ENCODE measurements at places on chromosomes 6 and 20.

- DNase-seq, result no peak
These were observed 28.6 kb downstream of the SLC52A3 start for GRCh38 chr20:739736-740135.

- no peak for DNase-seq
These were observed 79.4 kb downstream of the DLGAP4 start for GRCh38 chr20:36385503-36385902.

- no peak for DNase-seq
These were observed 98.6 kb downstream of the OGFRL1 start for GRCh38 chr6:71387179-71387578.

- DNase-seq, result no peak
These were observed 350.5 kb downstream of the ZFAND3 start for GRCh38 chr6:38169977-38170526.

GRCh38 chr6:149015535-149016525, 269.0 kb downstream of the UST start:
- peak; percentile 18 for DNase-seq

DNA sequence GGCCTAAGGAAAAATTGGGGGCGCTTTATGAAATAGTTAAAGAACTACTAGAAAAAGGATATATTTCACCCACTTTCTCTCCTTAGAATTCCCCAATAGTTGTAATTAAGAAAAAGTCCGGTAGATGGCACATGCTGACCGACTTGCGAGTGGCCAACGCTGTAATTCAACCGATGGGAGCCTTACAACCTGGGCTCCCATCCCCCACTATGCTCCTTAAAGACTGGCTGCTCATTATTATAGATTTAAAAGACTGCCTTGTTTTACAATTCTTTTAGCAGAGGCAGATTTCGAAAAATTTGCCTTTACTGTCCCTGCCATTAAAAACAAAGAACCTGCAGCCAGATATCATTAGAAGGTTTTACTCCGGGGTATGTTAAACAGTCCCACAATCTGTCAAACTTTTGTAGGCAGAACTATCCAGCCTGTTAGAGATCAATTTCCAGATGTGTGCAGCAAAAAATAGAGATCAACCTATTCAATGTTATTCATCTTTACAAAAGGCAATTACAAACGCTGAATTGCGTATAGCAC, 58.5 kb upstream of the PRSS16 start:
- DNase-seq, result peak; percentile 81

DNA sequence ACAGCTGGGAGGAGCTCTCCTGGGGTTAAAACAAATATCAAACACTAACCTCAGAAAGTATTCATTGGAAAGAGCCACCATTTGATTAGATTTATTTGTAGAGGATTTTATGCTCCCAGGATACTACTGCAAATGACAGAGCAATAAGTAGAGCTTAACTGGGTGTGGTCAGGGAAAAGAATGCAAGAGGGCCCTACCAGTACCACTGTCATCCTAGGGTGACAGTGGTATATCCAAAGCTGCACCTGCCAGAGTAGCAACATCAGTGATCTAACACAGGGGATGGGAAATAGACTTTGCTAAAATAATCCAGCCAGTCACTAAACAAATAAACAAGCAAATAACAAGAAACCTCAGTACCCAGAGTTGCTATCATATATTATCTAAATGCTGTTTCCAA, 29.7 kb downstream of the ERGIC3 start:
- no peak for DNase-seq

DNA sequence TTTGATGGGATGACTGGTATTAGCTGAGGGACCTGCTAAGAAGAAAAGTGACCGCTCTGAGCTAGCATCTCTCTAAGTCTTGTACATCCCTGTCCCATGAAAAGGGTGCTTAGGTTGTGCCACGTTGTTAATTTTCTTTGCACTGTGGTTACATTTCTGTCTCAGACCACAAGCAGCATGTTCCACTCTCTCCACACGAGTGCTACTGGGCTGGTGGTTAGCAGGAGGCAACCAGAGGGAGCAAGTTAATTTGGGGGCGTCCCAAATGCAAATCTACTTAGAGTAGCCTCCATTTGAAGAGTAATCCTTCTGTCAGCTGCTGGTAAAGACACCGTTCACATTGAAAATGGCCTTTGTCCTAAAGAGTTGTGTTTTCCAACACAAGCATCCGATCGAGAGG, 3.4 kb upstream of the SCML4 start:
- peak; percentile 34 for DNase-seq

GRCh38 chr6:5080574-5080973, 4.6 kb upstream of the PPP1R3G start:
- DNase-seq, result no peak

- no peak for DNase-seq
These were observed 354.9 kb downstream of the CD109 start for GRCh38 chr6:74050921-74051320.

DNA sequence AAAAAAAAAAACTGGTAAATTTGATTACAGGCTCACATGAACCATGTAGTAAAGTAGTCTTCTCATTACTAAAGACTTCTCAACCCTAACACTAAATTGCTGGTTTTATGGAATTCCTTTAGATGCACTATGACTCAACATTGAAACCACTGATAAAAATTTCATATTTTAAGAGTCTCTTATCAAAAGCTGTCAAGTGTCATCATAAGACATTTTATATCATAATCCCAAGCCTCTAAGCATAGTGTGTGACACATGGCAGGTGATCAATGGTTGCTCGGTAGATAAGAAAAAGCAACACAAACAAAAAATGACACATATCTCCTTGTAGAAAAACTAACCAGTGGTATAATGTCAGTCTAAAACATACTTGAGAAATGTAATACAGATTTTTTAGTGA, 258.4 kb downstream of the RNGTT start:
- DNase-seq, result peak; percentile 2

DNA sequence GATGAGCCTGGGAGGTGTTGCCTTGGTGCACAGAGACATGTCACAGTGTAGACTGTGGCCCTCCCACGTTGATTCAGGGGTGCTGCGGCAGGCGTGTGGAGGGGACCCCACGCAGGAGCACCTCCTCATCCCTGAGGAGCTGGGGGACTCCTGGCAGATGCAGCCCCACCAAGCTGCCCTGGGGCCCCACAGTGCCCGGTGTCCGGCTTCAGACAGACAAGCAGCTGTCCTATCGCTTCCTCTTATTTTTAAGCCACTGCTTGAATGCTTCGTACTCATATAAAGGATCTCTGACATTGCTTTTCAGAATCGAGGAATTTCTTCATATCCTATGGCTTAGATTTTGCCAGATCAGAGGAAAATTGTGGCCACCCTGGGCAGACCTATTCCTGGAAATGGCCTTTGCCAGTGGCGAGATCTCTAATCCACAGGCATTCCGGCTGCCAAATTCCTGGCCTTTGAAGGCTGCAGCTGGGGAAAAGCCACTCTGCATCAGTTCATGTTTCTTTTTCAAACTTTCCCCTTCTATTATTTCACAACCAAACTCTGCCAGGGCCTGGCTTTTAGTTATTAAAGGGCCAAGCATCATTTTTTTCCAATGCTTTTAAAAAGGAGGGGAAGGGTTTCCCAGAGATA, 337.0 kb downstream of the THBS2 start:
- DNase-seq, result no peak

GRCh38 chr6:41080621-41081020, 7.8 kb downstream of the NFYA start:
- DNase-seq, result no peak

DNA sequence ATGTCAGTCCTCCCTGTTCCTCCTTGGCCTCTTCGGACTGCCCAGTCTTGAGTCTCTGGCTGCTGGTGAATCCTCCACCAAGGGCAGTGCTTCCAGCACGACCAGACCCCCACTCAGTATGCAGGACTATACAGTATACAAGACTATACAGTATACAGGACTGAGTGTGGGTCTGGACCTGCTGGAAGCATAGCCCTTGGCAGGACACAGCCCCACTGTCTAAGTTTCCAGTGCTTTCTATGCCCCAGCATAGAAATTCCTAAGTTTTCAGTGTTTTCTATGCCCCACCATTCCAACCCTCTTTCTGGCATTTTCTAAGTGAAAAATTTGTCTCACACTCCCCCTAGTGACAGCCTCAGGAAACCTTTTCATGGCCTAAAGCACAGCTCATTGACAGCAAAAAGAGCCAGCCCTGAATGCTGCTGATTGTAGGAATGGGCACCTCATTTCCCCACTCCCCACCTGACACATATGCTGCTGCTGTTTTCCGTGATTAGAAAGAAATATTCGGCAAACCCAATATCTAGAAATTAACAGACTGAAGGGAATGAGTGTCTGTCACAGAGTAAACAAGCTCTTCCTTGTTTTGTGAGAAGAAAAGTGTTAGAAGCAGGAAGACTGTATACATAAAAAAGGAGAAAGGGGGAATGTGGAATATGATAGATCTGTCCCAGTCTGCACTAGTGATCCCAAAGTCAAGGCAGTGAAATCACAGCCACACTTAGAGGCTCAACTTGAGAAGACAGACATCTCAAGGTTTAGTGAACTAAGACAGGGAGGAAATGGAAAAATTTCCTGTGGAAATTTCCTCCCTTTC, 206.9 kb downstream of the IBTK start:
- DNase-seq, result peak; percentile 30

- DNase-seq, result peak; percentile 81
These were observed 7.4 kb upstream of the INSM1 start for GRCh38 chr20:20360464-20360863.

GRCh38 chr20:49750611-49751396, 37.1 kb upstream of the B4GALT5 start:
- no peak for DNase-seq

- no peak for DNase-seq
These were observed 83.5 kb upstream of the ZNF184 start for GRCh38 chr6:27556406-27556805.

GRCh38 chr6:127302728-127303660, 36.3 kb downstream of the RNF146 start:
- DNase-seq, result peak; percentile 58

DNA sequence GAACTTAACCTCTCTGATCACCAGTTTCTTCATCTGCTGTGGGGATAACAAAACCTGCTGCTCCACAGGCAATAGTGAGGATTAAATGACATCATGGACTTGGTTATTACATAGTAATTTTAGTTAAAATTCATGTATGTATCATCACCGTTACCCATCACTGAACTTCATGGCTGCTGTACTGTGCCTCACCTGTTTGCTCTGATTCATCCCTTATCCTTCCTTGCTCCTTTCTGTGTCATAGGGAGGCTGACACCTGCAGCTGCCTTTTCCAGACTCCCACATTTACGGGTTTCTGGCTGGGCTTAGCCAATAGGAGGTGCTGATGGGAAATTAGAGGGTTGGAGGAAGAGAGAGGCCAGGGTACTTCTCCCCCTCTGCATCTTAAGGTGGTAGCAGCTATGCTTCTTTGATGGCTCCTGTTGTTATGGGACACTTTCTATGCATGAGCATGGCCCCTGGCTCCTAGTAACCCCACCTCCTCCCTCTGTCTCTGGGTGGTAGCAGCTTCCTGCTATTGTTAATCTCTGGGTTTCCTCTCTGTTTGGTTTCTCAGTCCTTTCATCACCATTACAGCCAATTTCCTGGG, 332.1 kb downstream of the DHX35 start:
- DNase-seq, result no peak

- no peak for DNase-seq
These were observed 336.1 kb upstream of the POU3F2 start for GRCh38 chr6:98498144-98498775.

DNA sequence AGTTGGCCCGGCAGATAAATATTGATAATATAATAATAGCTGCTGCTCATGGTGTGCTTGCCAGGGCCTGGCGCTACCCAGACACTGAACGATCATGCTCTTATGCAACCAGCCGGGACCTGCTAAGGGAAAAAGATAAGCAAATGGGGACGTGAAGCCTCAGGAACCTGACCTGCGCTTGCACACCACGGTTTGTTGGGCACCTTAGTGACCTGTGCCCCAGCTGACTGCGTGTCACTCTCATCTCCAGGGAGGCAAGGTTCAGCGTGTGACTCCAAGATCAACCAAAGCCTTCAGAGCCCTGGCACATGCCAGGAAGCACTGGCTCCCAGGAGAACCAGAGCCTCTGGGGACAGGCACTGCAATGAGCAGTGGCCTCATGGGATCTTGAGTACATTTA, 111.1 kb downstream of the AGPAT4 start:
- DNase-seq, result no peak

DNA sequence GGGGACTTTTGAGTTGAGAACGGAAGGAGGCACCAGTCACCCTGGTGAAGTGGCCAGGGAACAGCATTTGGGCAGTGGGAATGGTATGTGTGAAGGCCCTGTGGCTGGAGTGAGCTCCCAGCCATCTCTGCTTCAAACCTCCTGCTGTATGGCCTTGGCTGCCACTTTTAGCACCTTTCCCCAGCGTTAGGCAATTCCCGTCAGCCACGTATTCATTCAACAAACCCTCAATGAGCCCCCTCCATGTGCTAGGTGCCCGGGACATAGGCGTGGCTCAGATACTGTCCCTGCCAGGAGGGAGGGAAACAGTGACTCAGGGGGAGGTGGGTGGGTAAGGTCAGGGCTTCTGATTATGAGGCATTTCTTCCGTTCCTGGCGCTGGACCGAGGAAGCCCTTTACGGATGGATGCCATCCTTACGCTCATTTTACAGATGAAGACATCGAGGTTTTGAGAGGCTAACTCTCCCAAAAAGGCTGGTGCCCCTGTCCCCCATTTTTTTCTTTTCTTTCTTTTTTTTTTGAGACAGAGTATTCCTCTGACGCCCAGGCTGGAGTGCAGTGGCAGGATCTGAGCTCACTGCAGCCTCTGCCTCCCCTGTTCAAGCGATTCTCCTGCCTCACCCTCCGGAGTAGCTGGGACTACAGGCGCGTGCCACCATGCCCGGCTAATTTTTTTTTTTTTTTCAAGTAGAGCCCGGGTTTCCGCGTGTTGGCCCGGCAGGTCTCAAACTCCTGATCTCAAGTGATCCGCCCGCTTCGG, 37.5 kb downstream of the SRC start:
- no peak for DNase-seq

DNA sequence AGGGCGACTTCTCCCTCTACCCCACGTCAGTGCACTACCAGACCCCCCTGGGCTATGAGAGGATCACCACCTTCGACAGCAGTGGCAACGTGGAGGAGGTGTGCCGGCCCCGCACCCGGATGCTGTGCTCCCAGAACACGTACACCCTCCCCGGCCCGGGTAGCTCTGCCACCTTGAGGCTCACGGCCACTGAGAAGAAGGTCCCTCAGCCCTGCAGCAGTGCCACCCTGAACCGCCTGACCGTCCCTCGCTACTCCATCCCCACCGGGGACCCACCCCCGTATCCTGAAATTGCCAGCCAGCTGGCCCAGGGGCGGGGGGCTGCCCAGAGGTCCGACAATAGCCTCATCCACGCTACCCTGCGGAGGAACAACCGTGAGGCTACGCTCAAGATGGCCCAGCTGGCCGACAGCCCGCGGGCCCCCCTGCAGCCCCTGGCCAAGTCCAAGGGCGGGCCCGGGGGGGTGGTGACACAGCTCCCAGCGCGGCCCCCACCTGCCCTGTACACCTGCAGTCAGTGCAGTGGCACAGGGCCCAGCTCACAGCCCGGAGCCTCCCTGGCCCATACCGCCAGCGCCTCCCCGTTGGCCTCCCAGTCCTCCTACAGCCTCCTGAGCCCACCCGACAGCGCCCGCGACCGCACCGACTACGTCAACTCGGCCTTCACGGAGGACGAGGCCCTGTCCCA, 57.5 kb upstream of the TMEM181 start:
- no peak for DNase-seq

- no peak for DNase-seq
These were observed 366.4 kb downstream of the KIF16B start for GRCh38 chr20:16206817-16207216.

- DNase-seq, result no peak
These were observed 401.9 kb downstream of the TAF4 start for GRCh38 chr20:61663521-61664425.

All from common myeloid progenitor, CD34-positive (primary cell).